ENCODE measurements at places on chromosomes 4 and X.
A peak's percentile ranks its signal among the peaks of the same experiment; 100 is the strongest.

- no peak for DNase-seq
Measured at GRCh38 chrX:8668813-8669212, 63.1 kb downstream of the ANOS1 start.

GRCh38 chr4:176406736-176407135, 87.0 kb downstream of the SPCS3 start:
- no peak for DNase-seq

DNA sequence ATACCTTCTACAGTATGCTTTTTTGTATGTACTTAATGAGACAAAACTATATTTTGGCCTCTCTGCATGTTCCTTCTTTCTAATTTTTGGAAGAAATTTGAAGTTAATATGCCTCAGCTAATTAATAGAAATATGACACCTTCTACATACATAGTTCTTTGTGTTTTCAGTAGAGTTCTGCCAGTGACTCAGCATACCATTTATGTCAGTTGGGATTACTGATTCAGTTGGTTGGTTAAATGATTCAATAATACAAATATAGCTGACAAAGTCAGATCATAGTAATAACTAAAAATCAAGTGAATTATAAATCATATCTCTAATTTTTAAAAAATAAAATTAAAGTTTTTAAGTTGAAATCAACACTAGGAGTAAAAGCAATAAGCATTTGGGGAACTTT, 16.8 kb downstream of the BTC start:
- no peak for DNase-seq

DNA sequence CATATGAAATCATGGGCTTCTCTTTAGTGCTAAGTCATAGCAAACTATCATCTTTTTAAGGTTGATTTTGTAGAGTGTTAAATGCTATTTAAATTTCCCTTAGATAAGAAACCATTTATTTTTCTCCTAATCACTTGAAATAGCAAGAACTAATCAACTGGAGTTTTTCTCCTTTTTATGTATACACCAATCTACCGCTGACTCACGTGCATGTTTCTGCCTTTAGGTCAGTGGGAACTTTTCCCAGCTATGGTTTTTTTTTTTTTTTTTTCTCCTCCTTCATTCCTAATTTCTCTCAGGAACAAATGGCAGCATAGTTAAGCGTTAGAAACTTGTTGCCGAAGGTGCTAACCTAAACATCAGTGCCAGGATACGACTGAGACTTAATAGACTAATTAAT, 176.4 kb downstream of the BMPR1B start:
- DNase-seq = no peak

DNA sequence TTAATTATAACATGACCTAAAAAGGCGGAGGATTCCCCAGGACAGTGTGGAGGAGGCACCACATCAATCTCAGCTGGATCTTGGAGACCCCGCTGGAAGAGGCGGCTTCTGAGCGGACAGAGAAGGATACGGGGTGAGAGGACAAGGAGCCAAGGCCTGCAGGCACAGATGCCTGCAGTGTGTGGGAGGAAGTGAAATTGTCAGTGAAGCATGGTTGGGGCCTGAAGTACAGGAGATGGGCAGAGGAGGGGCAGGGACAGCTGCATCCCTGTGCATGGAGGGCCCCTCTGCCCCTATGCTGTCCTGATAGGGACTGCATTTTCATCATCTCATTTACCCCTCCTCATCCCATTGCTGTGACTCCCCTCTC, 1.7 kb upstream of the SLC2A9 start:
- DNase-seq = no peak

DNA sequence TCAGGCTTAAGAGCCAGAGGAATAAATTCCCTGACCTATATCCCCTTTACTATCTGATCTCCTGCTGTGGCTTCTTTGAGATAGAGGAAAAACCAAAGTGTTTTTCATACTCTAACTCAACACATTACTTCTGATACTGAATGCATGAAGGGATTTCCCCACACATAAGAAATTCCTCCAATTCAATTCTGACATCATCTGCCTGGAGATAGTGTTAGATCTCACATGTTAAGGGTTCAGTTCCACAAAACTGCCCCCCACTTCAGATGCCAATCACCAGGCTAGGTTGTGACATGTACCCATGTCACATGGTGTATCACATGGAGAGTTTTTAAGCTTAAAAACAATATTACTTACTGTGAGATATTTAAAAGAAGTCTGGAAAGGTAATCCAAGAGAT, 46.8 kb downstream of the GSTCD start:
- DNase-seq = no peak

DNA sequence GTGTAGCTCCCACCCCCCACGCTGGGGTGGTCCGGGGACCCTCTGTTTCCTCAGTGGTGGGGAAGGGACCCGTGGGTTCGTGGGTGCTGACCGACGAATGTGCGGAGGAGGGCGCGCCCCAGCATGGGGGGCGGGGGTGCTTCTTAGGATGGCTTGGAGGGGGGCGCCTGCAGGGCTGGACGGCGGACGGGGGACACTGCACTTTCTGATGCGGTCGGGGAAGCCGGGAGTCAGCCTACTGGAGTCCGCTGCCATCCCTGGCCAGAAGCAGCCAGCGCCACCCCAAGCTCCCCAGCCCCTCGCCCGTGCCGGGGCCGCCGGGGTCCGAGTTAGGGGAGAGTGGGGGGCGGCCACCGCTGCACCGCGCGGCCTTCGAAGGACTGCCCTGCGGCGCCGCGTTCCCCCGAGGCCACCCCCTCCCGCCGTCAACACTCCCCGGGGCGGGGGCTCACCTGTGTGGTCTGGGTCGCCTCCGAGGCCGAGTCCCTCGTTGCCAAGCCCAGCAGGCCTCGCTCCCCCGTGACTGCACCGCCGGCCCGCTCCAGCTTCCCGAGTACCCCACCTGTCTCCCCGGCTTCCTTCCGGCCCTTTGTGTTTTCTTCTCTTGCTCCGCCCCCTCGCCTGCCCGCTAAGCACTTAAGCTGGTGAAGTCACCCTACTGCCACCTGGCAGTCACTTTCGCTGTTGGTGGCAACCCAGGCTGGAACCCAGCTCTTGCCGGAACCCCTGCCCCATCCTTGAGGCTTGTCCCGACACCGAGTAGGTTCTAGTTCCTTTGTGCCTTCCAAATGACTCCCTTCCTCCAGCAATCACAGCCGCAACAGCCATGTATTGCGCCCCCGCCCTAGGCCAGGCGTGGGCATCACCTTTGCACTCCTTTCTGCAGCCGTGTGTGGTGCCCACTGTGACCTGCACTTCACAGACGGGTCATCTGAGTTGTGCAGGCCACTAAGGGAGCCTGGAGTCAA, at the start of gene OCIAD2:
Gene OCIAD2, minus strand, starts transcription at position 569 of the 968 bp plus-strand sequence. CDS start 2,225 bp downstream, outside the sequence.
- peak; percentile 87 for DNase-seq

GRCh38 chr4:145828802-145829485, 109.7 kb downstream of the ZNF827 start:
- DNase-seq = no peak

DNA sequence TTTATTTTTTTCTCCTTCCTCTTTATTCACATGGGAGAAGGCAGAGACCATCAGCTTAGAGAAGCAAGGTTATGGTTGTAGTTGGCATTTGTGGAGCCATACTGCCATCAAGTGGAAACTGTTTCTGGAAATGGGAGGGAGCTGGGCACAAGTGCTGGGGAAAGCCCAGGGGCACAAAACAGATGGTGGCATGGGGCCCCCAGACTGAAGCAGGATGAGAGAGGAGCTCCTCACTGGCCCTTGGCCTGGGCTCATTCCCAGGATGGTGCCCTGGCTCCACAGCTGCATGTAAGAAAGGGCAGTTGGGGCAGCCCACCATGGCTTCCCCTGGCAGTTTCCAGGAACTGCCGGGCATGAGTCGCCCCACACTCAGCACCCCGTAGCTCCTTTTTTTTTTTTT, 59.2 kb downstream of the NBDY start:
- no peak for DNase-seq

GRCh38 chr4:113975578-113975977, 3.9 kb downstream of the ARSJ start:
- DNase-seq = no peak

GRCh38 chr4:94635177-94635576, 122.6 kb upstream of the BMPR1B start:
- no peak for DNase-seq

GRCh38 chr4:148015058-148015457, 283.2 kb downstream of the ARHGAP10 start:
- DNase-seq = no peak

- DNase-seq = no peak
Measured at GRCh38 chr4:4377732-4378460, 9.0 kb upstream of the NSG1 start.

- DNase-seq = no peak
Measured at GRCh38 chrX:72079607-72080006, 52.1 kb downstream of the RTL5 start.

DNA sequence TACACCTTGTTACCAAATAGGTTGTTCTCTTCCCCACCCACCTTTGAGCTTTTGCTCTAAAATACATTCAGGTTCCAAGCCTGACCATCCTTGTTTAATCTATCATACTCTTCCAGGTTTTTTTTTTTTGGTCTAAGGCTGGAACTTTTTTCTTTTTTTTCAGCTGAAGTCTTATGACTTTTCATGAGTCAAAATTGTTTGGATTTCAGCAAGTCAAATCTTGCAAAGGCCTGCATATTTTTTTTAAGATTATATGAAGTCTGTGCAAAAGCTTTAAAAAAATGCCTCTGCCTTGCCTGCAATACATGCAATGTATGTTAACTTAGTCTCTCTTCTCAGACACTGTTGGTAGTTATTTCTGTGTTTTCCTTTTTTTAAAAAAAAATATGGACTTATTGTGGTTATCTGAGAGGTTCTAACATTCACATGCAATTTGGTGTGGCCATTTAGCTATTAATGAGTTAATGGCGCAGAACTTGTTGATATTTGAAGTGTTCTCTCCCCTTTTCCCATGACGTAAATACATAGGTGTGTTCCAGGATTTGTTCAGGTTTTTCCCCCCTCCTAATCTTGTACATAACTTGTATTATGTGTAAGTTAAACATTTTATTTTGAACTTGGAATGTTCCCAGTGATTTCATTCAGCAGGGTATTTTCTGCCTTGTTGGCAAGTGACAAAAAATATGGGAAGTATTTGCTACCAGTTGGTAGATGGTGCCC, 58.7 kb downstream of the CCKAR start:
- DNase-seq = no peak

DNA sequence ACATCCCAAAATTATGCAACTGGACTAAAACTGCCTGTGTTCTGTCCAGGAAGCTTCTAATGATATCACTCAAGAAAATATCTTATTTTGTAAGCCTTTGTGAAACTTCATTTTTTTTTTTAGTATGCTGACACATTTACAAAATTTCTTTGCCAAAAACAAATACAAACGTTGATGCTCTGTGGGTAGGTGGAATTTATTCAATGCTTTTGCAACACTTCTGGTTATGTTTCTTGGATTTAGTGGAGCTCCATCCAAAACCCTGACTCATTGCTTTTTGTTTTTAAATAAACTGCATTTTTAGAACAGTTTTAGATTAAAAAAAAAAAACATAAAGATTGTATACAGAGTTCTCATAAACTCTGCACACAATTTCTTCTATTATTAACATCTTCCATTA, 250.9 kb upstream of the MAOA start:
- DNase-seq = no peak

GRCh38 chr4:168659741-168660465, 163.1 kb downstream of the PALLD start:
- DNase-seq = no peak

Data from CD4-positive, alpha-beta T cell treated with Interleukin-15 for 4 hours (primary cell).